ENCODE measurements at places on chromosomes 11 and 22. TPM values are rescaled to one million over a fixed set of nuclear protein-coding genes. Genes with fewer than 3 reads are reported as not detected.

DUSP18 gene
- 11.5 TPM for total RNA-seq

CDC42EP2 gene
- 44.4 TPM for total RNA-seq

DNA sequence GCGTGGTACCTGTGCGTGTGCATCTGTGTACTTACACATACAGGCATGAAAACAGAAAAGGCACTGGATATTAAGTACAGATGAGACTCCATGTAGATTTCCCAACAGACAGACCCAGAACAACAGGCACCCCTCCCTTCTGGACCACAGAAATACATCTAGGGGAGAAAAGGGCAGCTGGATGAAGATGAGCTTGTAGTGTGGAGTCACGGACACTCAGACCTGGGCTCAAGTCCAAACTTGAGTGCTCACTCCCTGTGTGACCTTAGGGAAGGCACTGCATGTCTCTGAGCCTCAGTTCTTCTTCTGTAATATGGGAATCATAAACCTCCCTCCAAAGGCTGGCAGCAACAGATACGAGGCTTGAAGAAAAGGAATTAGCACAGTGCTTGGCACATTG, 108.9 kb downstream of the GALNT18 start:
- no peaks in the 10 kb centered on the region for H3K36me3 ChIP-seq
- no peak overlapping the region for H3K4me3 ChIP-seq
- H3K27ac ChIP-seq: no peak overlapping the region
- H3K4me1 ChIP-seq: peaks cover 30% of the 10 kb centered on the region

DNA sequence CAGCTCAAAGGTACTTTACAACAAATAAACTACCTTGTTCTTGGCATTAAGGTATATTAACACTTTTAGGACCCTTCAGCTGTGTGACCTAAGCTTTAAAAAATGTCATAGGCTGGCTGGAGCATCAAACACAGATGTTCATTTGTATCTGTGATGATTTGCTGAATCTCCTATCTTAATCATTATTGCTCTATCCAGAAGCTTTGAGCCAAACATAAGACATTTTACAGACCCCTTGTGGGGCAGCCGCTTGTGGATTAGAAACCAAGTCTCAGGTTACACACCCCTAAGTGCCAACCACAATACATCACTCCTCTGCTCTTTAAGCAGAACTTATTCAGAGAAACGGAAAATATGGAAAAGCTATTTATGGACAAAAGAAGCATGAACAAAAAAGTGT, 394.2 kb upstream of the CCDC90B start:
- H3K4me3 ChIP-seq: no peak overlapping the region
- no peaks in the 10 kb centered on the region for H3K4me1 ChIP-seq
- no peaks in the 10 kb centered on the region for H3K27me3 ChIP-seq
- no peak for DNase-seq
- H3K27ac ChIP-seq: no peak overlapping the region
- no peaks in the 10 kb centered on the region for H3K36me3 ChIP-seq

DNA sequence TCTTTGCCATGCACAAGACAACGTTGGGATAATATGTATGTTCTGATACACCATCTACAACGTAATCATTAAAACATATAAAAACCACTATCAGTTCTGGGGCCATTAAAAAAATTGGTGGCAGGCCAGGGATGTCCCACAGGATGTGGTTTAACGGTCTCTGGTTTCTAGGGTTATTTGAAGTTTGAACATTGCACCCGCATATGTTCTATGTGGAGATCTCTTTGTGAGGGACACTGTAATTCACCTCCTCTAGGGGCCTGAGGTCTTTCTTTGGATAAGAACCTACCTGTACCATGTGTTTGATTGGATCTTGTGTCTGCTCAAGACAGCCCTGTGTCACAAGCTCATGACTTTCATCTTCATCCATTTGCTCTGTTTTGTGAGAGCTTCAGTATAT, 73.2 kb downstream of the GGTLC2 start:
- DNase-seq: peak; percentile 57
- no peak overlapping the region for H3K4me3 ChIP-seq
- no peak overlapping the region for H3K27ac ChIP-seq
- no peaks in the 10 kb centered on the region for H3K4me1 ChIP-seq
- peaks cover 3% of the 10 kb centered on the region for H3K27me3 ChIP-seq

GRCh38 chr22:48042621-48043395, 1280.4 kb downstream of the TBC1D22A start:
- H3K27me3 ChIP-seq: peaks cover 24% of the 10 kb centered on the region
- H3K27ac ChIP-seq: no peak overlapping the region
- H3K4me3 ChIP-seq: no peak overlapping the region
- peak; percentile 62 for DNase-seq
- no peaks in the 10 kb centered on the region for H3K36me3 ChIP-seq

DNA sequence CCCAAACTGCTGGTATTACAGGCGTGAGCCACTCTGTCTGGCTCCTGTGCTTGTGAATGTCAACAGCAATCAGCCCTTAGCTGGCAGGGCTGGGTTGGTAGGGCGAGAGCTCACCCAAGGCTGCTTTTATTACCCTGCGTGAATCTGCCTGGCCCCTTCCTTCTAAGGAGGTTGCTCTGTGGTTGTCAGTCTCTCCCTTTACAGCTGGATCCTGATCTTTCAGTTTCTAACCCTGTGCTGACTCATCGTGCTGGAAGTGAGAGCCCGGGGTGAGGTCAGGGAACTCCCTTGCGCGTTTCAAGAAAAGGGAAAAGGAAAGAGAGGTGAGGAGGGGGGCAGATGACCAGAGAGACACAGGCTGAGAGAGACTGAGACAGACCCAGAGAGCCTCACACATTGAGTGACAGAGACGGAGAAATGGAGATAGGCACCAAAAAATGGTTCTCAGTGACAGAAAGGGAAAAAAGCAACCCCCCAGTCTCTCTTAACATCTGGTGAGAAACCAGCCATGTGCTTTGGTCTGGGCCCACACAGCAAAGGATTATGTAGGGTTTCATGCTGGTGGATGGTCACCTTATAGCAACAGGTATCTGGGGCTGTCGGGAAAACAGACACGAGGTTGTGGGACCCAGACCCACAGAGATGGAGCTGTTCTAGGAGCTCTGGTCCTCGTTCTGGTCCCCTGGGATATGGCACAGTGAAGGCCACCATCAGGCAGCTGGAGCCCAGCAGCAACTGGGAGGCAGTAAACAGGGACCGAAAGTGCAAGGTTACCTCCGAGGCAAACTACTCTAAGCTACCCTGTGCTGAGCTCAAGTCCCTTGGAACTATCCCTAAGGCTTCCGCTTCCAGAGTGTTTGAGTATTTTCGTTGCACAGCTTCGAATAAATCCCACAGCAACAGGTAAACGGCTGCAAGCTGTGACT, 2.5 kb downstream of the TCN2 start:
- H3K27me3 ChIP-seq: no peaks in the 10 kb centered on the region
- peaks cover 24% of the 10 kb centered on the region for H3K4me1 ChIP-seq
- peak overlapping the region; percentile 74 for H3K27ac ChIP-seq
- no peak for DNase-seq
